ENCODE measurements at places on chromosomes 12 and 14.

GRCh38 chr14:92903359-92903758 is 19.6 kb upstream of the CHGA start:
- DNase-seq, result no peak

DNA sequence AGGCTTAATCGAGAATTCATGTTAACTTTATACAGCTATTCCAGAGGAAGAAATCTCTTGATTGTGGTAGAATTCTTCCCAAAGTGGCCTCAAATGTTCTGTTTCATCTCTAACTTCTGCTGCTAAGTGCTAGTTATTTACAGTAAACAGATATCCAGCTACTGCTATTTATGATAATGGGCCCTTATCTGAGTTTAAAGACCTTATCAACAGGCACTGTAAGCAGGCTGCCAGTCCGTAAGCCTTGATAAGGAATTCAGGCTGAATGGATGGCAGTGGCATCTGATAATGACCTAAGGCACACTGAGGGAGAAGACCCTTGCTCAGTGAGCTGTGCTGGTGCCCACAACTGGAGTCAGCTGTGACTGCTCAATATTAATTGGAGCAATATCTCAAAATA is 59.0 kb downstream of the PAX9 start:
- DNase-seq, result no peak

DNA sequence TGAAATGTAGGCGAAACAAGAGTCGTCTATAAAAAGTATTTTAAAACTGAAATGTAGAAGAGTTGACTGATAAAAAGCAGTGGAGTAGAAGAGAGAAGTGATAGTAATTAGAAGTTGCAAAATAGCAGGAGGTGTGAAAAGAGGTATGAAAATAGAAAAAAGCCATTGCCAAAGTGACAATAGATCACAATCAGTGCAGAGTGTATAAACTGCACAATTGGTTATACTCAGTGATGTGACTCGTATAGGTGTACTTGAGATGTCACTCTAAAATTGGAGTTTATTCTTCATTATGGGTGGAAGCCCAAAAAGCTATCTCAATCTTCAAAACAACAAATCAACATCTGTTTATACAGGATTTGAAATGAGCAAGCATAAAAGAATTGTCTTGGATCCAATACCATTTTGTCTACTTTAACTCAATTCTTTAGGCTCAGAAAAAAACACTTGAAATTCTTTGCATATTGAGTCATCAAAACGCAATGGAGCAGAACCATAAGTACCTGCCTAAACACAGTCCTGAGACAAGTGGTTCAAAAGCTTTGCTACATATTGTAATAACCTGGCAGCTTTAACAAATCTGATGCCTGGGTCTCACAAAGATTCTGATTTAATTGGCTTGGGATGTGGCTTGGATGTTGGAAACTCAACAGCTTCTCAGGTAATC is 8.8 kb downstream of the IKBIP start:
- DNase-seq, result no peak

DNA sequence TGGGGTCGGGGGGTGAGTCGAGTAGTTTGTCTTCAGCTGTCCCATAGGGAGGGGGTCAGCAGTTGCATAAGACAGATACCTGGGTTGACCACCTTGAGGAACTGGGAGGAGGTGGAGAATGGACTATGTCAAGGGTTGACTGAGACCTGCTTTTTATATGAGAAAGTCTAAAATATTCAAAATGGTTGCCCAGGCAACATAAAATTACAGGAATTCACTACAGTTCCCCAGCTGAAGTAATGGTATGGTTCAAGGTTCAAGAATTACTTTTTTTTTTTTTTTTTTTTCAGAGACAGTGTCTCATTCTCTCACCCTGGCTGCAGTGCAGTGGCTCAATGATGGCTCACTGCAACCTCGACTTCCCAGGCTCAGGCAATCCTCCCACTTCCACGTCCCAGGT is 5.1 kb upstream of the TCHP start:
- no peak for DNase-seq
